SJSA1 (cell line): ENCODE measurements at places on chromosomes 1 and 21. TPM values are rescaled to one million over a fixed set of nuclear protein-coding genes. Genes with fewer than 3 reads are reported as not detected.

NR1I3 gene
- not detected in 2 replicates for total RNA-seq

DNA sequence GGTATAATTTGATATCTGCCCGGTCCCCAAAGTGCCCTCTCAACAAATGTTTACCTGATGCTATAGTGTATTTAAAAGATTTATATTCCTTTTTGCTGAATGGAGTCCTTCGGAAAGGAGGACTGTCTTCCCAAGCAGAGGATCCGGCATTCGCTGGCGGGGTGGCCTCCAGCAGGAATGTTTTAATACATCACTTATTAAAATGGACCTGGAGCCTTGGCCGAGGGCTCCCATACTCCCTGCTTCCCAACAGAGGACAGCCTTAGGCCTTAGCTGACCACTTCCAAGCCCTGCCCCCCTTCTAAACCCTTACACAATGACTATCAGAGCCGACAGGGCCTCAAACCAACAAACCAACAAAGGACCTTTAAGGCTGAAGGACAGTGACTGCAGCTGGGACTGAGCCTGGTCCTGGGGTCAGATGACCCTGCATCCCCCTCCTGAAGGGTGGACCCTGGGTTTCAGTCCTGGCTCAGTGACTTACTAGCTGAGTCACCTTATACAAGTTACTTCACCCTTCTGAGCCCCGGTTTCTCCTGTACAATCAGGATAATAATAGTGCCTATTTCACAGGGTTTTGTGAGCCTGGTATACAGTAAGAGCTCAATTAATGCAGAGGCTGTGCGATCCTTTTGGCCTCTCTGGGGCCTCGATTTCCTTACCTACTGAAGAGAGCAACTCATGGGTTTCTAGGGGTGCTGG, 5.6 kb downstream of the CAMK2N1 start:
- H3K4me3 ChIP-seq: no peak overlapping the region
- peaks cover 17% of the 10 kb centered on the region for H3K36me3 ChIP-seq
- H3K27me3 ChIP-seq: no peaks in the 10 kb centered on the region

GRCh38 chr1:246032031-246032551, 475.0 kb downstream of the SMYD3 start:
- no peaks in the 10 kb centered on the region for H3K27me3 ChIP-seq
- no peaks in the 10 kb centered on the region for H3K36me3 ChIP-seq
- H3K4me3 ChIP-seq: no peak overlapping the region
- H3K4me1 ChIP-seq: no peaks in the 10 kb centered on the region
- no peak overlapping the region for H3K27ac ChIP-seq

DNA sequence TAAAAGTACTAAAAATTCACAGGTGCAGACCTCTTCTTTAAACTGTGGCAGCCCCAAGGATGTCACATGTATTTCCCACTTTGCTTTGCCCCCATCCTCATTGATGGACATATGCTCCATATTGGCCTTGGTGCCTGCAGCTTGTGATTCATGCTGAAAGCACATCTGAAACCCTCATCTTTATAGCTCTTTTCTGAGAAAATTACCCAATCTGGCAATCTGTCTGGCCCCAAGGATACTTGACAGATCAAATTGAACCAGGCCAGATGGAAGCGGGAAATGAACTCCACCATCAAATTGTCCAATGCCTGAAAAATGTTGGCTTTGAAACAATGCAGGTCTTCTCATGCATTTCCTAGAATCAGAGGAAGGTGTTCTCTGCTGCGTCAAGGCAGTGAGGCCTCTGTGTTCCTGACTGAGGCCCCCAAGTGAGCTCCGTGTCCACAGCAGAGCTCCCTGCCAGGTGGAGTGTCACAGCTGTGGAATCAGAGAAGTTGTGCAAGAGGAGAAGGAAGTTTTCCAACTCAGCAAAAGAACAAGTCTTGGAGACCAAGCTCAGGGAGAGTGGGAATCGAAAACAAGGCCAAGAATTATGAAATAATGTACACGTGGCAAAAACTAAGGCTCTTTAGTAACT, 323.7 kb downstream of the PLPP3 start:
- H3K27ac ChIP-seq: no peak overlapping the region
- no peak overlapping the region for H3K4me3 ChIP-seq
- H3K4me1 ChIP-seq: no peaks in the 10 kb centered on the region
- H3K36me3 ChIP-seq: no peaks in the 10 kb centered on the region
- no peaks in the 10 kb centered on the region for H3K27me3 ChIP-seq
- DNase-seq: no peak

GRCh38 chr1:41773144-41773591, 145.6 kb downstream of the HIVEP3 start:
- no peak for DNase-seq
- H3K4me1 ChIP-seq: peaks cover 7% of the 10 kb centered on the region
- no peak overlapping the region for H3K4me3 ChIP-seq
- H3K27me3 ChIP-seq: no peaks in the 10 kb centered on the region
- no peak overlapping the region for H3K27ac ChIP-seq
- H3K36me3 ChIP-seq: no peaks in the 10 kb centered on the region

GRCh38 chr21:29377266-29377665, 78.5 kb downstream of the BACH1 start:
- H3K27me3 ChIP-seq: no peaks in the 10 kb centered on the region
- no peak for DNase-seq
- no peak overlapping the region for H3K4me3 ChIP-seq
- H3K36me3 ChIP-seq: peaks cover 9% of the 10 kb centered on the region
- H3K27ac ChIP-seq: no peak overlapping the region
